ENCODE measurements at places on chromosomes 13 and 19.

GRCh38 chr13:52034616-52035226, 10.2 kb downstream of the UTP14C start:
- DNase-seq: no peak

- no peak for DNase-seq
Measured at GRCh38 chr13:49610176-49610575, 18.1 kb upstream of the ARL11 start.

- no peak for DNase-seq
Measured at GRCh38 chr19:11710313-11710712, 28.4 kb downstream of the ZNF823 start.

GRCh38 chr19:41990615-41991014, 3.4 kb downstream of the ATP1A3 start:
- no peak for DNase-seq

DNA sequence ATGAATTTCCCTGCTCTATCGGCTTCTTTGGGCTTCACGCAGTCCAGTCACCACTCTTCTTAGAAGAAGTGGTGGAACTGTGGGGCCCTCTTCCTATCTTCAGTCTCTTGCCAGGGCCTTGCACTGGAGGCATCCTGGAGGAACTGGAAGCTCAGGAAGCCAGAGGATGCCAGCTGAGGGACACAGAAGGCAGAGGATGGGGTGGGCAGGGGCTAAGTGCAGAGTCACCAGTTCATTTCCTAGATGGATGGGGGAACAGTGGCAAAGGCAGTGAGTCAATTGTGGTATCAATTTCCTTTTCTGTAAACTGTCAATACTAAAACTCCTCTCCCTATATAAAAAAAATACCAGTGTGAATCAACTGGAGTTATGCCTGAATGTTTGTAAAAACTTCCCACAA, 419.7 kb downstream of the KLF12 start:
- no peak for DNase-seq

- DNase-seq: no peak
Measured at GRCh38 chr13:46278474-46278873, 66.7 kb downstream of the LRRC63 start.

DNA sequence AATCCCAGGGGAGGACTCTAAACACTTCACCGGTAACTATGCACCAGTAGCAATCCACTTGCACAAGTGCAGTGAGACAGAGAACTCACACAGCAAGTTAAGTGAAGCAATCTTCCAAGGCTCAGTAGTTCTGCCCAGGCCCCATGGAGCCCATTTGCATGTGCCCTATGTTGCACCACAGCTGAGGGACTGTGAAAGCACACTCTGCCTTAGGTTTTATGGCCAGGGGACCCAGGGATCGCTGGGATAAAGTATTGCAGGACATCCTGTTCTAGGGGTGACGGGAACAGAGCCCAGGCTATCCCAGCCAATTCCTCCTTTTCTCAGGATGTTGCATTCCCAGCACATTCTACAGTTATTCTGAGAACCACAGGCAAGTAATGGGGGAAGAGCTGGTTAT, 6.0 kb upstream of the AMER2 start:
- no peak for DNase-seq

DNA sequence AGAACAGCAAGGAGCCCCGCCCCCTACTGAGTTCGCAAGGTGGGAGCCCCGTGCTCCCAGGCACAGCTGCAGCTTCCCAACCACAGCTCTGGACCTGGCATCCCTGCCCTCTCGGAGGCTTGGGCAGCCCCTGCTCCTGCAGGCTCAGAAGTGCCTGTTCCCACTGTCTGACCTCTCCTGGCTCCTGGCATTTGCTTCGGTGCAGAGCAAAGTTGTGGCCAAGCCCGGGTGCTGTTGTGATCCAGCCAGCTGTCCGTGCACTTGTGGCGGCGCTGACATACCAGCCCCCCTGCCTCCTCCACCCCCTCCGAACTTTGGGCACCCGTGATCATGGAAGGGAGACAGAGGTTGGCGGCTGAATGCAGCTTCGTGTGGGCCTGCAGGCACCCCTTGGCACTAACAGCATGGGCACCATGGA, 1386.8 kb downstream of the PCDH9 start:
- no peak for DNase-seq

DNA sequence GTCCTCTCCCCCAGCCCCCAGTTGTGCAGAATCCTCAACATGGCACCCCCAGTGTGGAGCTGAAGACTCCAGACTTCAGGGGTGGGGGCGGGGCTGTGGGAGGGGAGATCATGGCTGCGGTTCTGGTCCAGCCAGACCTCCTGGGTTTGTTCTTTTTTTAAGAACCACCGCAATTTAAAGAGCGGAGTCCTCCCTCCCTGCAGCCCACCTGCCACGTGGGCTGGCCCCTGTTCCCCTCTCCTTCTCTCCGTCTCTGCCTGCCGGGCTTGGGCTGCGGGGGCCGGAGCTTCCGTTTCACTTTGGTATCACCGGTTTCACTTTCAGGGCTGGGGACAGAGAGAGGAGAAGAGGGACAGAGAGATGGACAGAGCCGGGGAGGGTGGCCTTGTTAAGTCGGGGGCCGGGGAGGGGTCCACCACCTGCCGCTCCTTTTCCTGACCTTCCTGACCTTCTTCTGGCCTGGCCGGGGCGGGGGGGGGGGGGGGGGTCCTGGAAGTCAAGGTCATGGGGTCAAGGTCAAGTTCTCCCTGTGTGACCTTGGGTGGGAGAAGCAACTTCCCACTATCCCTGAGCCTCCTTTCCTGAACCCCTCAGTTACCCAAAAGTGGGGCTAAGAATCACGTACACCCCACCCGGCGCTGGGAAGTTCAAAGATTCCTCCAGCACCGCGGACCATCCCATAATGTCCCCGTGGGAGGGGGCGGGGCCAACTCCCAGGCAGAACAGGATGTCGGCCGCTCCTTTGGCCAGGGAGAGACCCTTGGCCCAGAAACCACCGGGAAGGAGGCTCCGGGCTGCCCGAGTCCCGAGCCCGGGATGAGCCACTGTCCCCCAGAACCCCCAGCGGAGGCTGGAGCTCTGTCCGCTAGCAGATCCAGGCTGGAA, 11.3 kb upstream of the ZBTB7A start:
- DNase-seq: no peak

DNA sequence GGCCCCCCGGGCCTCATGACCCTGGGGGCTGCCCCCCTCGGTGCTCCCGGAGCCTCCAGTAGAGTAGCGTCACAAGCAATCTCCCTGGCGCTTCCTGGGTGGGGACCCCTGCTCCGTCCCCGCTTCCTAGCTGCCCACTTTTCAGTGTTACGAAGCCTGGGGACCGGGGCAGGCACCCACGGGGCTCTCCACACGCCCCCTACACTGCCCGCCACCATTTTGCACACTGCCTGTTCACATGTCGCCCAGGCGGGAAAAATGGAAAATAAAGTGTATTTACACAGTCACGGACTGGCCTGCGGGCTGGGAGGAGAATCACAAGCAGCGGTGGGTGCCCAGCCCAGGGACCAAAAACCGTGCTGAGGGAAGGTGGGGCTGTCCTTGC, 9.5 kb downstream of the PRR36 start:
- DNase-seq: no peak

DNA sequence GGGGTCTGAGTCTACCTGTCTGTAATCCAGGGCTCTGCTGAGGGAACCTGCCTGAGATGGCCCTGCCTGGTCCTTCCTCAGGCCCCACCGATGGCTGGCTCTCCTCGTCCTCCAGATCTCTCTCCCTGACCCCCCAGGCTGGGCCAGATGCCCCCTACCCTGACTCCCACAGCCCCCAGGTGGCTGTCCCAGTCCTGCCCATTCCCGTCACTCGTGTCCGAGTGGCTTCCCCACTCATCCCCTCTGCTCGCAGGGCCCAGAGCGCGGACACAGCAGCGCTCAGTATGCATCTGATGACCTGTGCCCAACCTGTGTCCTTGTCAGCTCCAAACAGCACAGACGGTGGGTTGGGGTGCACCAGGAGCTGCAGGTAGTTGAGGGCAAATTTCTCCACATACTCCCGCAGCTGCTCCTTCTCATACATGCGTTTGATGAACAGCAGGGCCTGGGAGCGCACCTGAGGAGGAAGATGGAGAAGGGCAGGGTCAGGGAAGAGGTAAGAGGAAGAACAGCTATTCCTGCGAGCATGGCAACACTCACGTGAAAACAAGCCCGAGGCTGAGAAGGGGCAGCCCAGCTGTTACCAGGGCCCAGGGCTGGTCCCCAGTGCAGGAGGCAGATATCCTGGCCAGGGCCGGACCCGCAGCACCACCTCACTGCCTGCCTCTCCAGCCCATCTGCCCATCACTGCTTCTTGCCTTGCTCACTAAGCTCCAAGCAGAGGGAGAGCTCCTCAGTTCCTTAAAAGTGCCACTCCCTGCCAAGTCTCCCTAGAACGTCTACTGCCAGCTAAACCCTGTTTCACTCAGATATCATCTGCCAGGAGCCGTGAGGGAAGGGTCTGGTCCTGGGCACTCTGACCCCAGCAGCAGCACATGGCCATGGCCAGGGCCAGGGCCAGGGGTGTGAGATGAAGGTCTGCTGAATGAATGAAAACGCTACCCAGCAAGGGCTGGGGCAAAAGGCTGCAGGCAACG, 11.1 kb upstream of the RSPH6A start:
- no peak for DNase-seq

GRCh38 chr13:36377826-36378468, 31.8 kb upstream of the SPART start:
- DNase-seq: no peak

GRCh38 chr13:51724721-51725120, 79.2 kb downstream of the DHRS12 start:
- no peak for DNase-seq

- DNase-seq: no peak
Measured at GRCh38 chr13:97639236-97639635, 205.3 kb downstream of the RAP2A start.

DNA sequence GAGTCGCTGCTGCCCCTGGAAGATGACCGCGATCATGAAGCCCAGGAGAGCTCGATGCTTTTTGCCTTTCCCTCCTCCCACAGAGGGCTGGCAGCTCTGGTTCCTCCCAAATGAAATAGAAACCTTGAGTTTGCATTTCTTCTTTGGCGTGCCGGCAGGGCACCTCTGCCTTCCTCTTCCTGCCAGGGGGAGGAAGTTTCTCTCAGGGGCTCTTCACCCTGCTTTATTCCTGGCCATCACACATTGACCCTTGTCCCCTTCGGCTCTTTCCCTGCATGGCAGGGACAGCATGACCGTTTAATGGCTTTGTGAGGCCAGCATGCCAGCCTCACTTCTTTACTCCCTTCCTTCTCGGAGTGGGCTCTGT, 47.9 kb downstream of the ACTN4 start:
- DNase-seq: no peak

DNA sequence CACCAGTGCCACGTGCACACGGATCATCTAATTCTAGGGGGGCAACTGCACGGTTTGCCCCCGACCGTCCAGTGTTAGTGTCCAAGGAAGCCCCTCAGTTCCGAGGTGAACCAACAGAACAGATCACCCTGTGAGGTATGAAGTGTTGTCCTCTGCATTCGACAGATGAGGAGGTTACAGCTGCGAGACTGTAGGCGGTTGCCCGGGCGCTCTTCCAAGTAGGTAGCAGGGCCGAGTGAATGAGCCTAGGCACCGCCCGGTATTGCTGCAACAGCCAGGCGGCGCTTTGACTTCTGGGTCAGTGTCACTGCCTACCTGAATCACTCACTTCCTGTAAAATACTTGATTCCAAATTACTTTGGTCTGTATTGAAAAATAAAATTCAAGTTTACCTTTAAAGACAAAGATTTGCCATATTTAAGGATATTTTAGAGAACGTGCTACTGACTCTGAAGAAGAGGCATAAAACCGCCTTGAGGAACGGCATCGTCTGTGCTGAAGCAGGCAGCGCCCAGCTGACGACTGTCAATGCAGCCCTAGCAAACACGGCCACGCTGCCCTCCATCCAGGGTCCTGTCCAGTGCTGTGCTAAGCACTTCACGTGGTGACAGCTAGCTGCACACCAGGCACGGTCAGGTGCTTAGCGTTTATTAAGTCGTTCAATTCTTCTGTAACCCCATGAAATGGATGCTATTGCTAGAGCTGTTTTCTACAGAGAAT, 19.3 kb upstream of the RASA3 start:
- DNase-seq: no peak

DNA sequence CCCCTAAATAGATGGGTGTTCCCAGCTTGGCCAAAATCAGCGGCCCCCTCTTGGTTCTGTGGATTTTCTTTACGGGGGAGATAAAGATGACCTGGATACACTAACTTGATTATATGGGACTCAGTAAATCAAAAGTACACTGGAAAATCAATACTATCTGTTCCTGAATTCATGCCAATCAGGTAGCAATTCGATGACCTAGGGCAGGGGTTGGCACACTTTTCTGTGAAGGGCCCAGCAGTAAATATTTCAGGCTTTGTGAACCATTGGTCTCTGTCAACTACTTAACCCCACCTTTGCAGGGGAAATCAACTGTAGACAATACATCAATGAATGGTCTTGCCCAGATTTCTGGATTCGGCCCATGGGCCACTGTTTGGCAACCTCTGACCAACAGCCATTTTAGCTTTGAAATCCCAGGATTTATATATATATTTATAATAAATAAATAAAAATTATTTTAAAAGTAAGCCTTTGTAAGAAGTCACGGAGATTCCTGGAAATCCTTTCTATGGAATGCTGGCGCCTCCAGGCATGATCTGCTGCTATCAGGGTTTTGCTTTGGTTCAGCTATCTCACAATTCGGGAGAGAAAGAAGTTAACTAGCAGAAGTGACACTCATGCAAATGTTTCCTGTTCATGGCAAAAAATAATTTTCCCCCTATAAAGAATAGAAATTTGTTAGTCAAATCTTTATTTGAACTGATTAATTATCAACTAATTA, 32.8 kb downstream of the SLC15A1 start:
- no peak for DNase-seq

DNA sequence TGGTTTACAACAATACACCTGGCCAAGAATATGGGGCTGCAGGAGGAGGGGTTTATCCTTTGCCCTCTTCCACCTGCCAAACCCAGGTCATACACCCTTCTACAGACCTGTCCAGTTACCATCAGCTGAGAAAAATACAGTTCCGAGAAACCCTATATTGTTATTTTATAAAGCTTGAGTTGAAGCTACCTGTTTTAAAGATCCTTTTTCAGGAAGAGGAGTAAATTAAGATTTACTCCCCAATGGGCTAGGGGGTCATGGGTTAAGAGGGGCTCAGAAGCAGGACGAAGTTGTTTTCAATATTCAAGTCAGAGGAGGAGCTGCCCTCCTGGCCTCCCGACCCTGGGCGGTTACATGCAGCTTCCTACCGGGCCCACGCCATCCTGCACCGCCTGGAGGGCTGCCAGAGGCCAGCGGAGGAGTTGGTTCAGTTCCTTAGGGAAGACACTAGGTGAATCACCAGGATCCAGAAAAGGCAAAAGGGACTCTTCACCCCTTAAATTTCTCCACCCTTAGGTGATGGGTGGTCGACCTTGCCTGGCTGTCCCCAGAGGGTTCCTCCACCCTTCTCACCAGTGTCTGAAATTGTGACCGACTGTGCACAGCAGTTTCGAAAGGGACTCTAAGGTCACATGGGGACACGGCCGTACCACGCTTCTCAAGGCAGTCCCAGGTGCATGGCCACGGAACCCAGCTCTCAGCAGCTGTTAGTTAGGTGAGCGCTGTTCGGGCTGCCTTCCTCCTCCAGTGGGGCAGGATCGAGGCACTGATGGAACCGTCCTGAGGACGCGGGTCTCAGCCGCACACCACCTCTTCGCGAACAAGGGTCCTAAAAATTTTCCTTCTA, 1.2 kb downstream of the GJB2 start:
- DNase-seq: no peak

Measured in right renal pelvis (tissue), 4 donors.